Thyroid gland (tissue), 4 donors: ENCODE measurements at places on chromosomes 1 and 21. TPM values are rescaled to one million over a fixed set of nuclear protein-coding genes. Genes with fewer than 3 reads are reported as not detected.

NBL1 gene
- total RNA-seq: 70.4 TPM

KRTAP21-1 gene
- not detected for total RNA-seq

IL12RB2 gene
- 0.45 TPM for total RNA-seq

ANKRD34A gene
- total RNA-seq: 0.13 TPM

ARHGEF10L gene
- 52.2 TPM for total RNA-seq

CHIT1 gene
- total RNA-seq: 0.45 TPM

OR2G6 gene
- total RNA-seq: not detected

DNAJC6 gene
- 5.8 TPM for total RNA-seq

KCNQ4 gene
- total RNA-seq: 0.11 TPM

OR2T35 gene
- not detected for total RNA-seq

NR0B2 gene
- total RNA-seq: not detected

KRTAP7-1 gene
- not detected for total RNA-seq

DENND2C gene
- 3.9 TPM for total RNA-seq

ADAM30 gene
- 0.13 TPM for total RNA-seq

ADGRL4 gene
- total RNA-seq: 7.6 TPM

PLPPR4 gene
- total RNA-seq: 0.78 TPM

GRCh38 chr1:119279456-119280381 is 88.9 kb upstream of the HAO2 start:
- H3K27ac ChIP-seq: no peak overlapping the region
- no peaks in the 10 kb centered on the region for H3K27me3 ChIP-seq
- no peaks in the 10 kb centered on the region for H3K36me3 ChIP-seq
- DNase-seq: no peak
- H3K4me3 ChIP-seq: no peak overlapping the region
- H3K4me1 ChIP-seq: no peaks in the 10 kb centered on the region

- H3K36me3 ChIP-seq: no peaks in the 10 kb centered on the region
- no peak overlapping the region for H3K27ac ChIP-seq
- no peak overlapping the region for H3K4me3 ChIP-seq
- no peaks in the 10 kb centered on the region for H3K27me3 ChIP-seq
- no peak for DNase-seq
These were observed 9.2 kb downstream of the BACH1 start for GRCh38 chr21:29307718-29308455.

DNA sequence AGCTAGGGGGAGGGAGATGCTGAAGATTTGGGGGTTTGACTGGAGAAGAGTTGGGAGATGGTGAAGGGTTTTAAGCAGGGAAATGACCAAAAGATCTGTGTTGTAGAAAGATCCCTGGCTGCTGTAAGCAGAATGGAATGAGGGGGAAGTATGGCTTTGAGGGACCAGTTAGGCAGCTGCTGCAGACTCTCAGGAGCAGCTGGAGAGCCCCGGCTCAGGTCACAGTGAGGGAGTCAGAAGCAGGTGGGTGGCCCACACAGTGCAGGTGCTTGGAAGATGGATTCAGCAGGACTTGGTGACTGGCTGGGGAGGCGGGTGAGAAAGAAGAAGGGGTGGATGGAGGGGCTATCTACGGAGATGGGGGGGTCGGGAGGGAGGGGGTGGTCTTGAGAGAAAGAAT is 35.7 kb downstream of the EDN2 start:
- H3K27ac ChIP-seq: no peak overlapping the region
- peaks cover 9% of the 10 kb centered on the region for H3K4me1 ChIP-seq
- H3K36me3 ChIP-seq: no peaks in the 10 kb centered on the region
- H3K4me3 ChIP-seq: no peak overlapping the region
- no peak for DNase-seq
- H3K27me3 ChIP-seq: no peaks in the 10 kb centered on the region

GRCh38 chr1:162019006-162019405 is 4.7 kb downstream of the OLFML2B start:
- no peak overlapping the region for H3K4me3 ChIP-seq
- no peak overlapping the region for H3K27ac ChIP-seq
- DNase-seq: no peak
- no peaks in the 10 kb centered on the region for H3K36me3 ChIP-seq

GRCh38 chr1:6880951-6881690 is 95.9 kb downstream of the CAMTA1 start:
- H3K27ac ChIP-seq: peak overlapping the region; percentile 93
- H3K36me3 ChIP-seq: no peaks in the 10 kb centered on the region
- no peak overlapping the region for H3K4me3 ChIP-seq
- no peaks in the 10 kb centered on the region for H3K27me3 ChIP-seq

- no peak for DNase-seq
- H3K4me1 ChIP-seq: no peaks in the 10 kb centered on the region
- no peaks in the 10 kb centered on the region for H3K36me3 ChIP-seq
- no peaks in the 10 kb centered on the region for H3K27me3 ChIP-seq
- H3K27ac ChIP-seq: no peak overlapping the region
These were observed 12.0 kb upstream of the ACTL8 start for GRCh38 chr1:17743008-17743647.

DNA sequence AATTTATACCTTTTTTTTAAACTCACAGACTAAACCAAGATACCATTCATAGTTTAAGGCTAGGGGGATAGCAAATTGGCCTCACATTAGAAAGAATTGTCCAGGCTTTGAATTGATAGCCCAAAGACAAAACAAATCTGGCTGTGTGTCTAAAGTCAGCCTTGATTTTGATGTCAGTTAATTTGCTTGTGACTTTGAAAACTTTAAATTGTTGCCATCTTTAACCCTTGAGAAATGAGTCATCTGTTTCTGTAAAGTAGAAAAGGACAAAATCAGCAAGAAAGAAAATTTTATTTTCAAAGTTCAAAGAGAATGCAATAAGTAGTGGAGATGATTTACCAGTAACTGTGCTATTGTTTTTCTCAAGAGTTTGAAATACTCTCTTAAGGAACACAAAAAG is 184.5 kb downstream of the RGS7 start:
- no peaks in the 10 kb centered on the region for H3K4me1 ChIP-seq
- DNase-seq: no peak
- H3K27ac ChIP-seq: no peak overlapping the region
- no peaks in the 10 kb centered on the region for H3K27me3 ChIP-seq
- no peak overlapping the region for H3K4me3 ChIP-seq

- H3K36me3 ChIP-seq: no peaks in the 10 kb centered on the region
- no peaks in the 10 kb centered on the region for H3K27me3 ChIP-seq
- H3K27ac ChIP-seq: no peak overlapping the region
- no peak overlapping the region for H3K4me3 ChIP-seq
- H3K4me1 ChIP-seq: no peaks in the 10 kb centered on the region
- DNase-seq: no peak
These were observed 21.6 kb downstream of the MAP3K21 start for GRCh38 chr1:233349137-233349536.

DNA sequence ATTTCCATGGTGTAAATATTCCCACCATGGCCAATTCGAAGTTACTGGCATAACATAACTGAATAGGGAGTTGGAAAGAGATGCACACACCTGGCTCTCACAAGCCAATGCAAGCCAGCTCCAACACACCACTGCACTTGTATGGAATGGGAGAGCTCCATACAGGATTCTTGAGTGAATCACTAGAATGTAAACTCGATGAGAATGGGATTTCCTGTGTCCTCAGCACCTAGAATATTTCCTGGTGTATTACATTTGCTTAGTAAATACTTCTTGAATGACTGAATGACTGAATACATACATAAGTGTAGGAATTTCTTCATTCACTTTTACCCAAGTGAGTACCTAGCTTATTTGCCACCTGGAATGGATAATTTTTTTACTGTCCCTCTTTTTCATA is 16.2 kb upstream of the PPIE start:
- H3K27ac ChIP-seq: no peak overlapping the region
- no peak overlapping the region for H3K4me3 ChIP-seq
- no peaks in the 10 kb centered on the region for H3K4me1 ChIP-seq
- DNase-seq: no peak
- H3K36me3 ChIP-seq: no peaks in the 10 kb centered on the region
- H3K27me3 ChIP-seq: peaks cover 2% of the 10 kb centered on the region

DNA sequence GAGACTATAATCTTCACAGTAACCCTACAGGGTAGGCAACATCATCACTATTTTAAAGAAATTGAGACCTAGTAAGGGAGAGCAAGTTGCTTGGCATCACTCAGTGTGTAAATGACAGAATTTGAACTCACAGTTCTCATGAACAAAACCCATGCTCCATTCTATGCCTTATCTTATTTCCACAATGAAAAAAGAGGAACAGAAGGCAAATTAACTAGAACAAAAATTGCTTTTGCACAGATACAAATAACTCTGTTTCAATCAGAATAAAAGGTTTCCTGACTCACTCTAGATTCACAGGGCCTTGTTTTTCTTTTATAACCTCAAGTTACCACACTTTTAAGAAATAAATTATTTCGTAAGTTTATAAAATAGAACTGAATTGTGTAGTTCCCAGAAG is 90.1 kb downstream of the UCHL5 start:
- no peak overlapping the region for H3K27ac ChIP-seq
- H3K4me1 ChIP-seq: no peaks in the 10 kb centered on the region
- no peak for DNase-seq
- H3K36me3 ChIP-seq: no peaks in the 10 kb centered on the region
- H3K4me3 ChIP-seq: no peak overlapping the region

GRCh38 chr1:60427701-60428100 is 354.1 kb upstream of the C1orf87 start:
- no peak overlapping the region for H3K4me3 ChIP-seq
- H3K27ac ChIP-seq: no peak overlapping the region
- no peak for DNase-seq
- no peaks in the 10 kb centered on the region for H3K27me3 ChIP-seq

GRCh38 chr1:22271847-22272801 is 129.2 kb upstream of the WNT4 start:
- H3K27ac ChIP-seq: no peak overlapping the region
- H3K4me3 ChIP-seq: no peak overlapping the region
- H3K4me1 ChIP-seq: peaks cover 6% of the 10 kb centered on the region
- H3K27me3 ChIP-seq: no peaks in the 10 kb centered on the region
- DNase-seq: no peak

GRCh38 chr1:69766431-69767180 is 198.9 kb downstream of the LRRC7 start:
- no peaks in the 10 kb centered on the region for H3K27me3 ChIP-seq
- H3K4me1 ChIP-seq: no peaks in the 10 kb centered on the region
- H3K4me3 ChIP-seq: no peak overlapping the region
- DNase-seq: no peak

GRCh38 chr1:174158767-174159251 is 511 bp upstream of the RABGAP1L start:
- DNase-seq: no peak
- H3K4me3 ChIP-seq: peak overlapping the region; percentile 39
- H3K4me1 ChIP-seq: peaks cover 11% of the 10 kb centered on the region

- H3K4me1 ChIP-seq: peaks cover 11% of the 10 kb centered on the region
- no peak overlapping the region for H3K4me3 ChIP-seq
- no peak overlapping the region for H3K27ac ChIP-seq
- H3K27me3 ChIP-seq: no peaks in the 10 kb centered on the region
- no peak for DNase-seq
These were observed 202.4 kb upstream of the HMCN1 start for GRCh38 chr1:185531838-185532237.

- H3K27ac ChIP-seq: no peak overlapping the region
- DNase-seq: peak; percentile 58
These were observed 3.5 kb upstream of the UTS2 start for GRCh38 chr1:7856345-7856744.

- H3K27me3 ChIP-seq: no peaks in the 10 kb centered on the region
- H3K36me3 ChIP-seq: no peaks in the 10 kb centered on the region
- H3K4me3 ChIP-seq: no peak overlapping the region
- no peak for DNase-seq
- H3K4me1 ChIP-seq: no peaks in the 10 kb centered on the region
These were observed 28.8 kb downstream of the CFAP74 start for GRCh38 chr1:1974834-1975233.
